ENCODE measurements at places on chromosomes 7 and 10.

GRCh38 chr7:128781851-128782250 is 6.3 kb upstream of the OPN1SW start:
- DNase-seq = no peak

GRCh38 chr10:133186416-133187090 is 26.5 kb downstream of the KNDC1 start:
- DNase-seq = no peak

DNA sequence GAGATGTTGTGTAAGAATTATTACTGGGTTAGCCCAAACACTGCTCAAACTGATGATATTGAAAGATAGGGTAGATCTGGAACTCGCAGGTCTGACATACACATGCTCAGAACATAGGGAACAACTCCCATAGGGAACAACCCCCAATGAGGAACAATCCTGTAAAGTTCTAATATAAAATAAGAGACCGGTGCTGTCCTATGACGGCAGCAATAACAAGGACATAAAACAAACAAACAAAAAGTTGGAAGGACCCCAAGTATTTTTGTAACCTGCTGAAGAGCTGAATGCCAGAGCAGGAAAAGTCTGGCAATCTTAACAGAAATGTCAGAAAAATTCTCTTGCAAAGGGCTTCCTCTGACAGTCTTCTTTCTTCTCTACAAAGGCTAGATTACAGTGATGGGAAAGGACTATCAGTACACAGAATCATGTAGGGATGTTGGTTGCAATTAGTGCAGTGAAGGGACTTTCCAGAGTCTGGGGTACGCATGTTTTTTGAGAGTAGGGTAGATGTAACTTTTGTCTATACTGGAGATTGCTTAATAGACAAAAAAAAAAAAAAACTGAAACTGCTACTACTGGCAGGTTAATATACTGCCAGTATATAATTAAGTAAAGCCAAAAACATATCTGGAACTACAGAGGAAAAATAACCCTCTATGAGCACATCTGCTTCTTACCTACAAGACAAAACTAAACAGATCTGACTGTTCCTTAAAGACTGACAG is 35.5 kb downstream of the IDE start:
- no peak for DNase-seq

GRCh38 chr10:86727470-86727869 is 28.9 kb upstream of the BMPR1A start:
- no peak for DNase-seq

GRCh38 chr10:117294039-117294645 is 53.2 kb downstream of the SLC18A2 start:
- no peak for DNase-seq

DNA sequence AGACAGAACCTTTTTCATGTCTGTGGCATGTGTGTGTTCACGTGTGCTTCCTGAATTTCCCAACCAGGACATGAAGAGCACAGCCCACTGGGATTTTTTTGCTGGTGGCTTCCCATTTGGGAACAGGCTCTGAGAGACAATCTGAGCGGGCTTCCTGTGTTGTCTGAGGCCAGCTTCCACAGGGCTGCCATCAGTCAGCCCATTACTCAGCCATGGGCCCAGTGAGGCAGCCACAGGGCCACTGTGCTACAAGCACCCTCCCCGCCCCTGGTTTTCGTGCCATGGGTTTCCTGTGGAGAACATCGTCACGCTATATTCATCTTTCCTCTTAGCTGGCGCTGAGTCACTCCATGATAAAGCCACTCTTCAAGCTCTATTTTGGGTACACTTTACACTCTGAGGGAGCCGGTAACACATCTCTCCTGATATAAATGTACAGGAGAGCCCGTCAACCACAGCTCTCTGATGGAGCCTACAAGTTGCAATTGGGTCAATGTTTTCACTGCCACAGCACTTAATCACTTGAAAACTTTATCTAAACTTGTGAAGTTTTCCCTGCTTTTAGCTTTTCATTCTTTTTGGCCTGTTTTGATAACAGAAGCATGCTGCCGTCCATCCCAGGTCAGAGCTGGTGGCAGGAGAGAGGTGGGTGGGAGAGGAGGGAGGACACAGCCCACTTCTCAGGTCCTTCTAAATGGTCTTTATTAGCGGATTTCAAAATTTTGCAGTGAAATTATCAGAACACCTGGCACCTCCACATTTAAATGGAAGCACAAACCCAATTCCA is 96.9 kb downstream of the HIPK2 start:
- DNase-seq = peak; percentile 42

- no peak for DNase-seq
These were observed 1076.5 kb downstream of the DNAJB9 start for GRCh38 chr7:109646124-109646523.

GRCh38 chr10:5491477-5491876 is 7.9 kb downstream of the CALML5 start:
- DNase-seq = no peak

DNA sequence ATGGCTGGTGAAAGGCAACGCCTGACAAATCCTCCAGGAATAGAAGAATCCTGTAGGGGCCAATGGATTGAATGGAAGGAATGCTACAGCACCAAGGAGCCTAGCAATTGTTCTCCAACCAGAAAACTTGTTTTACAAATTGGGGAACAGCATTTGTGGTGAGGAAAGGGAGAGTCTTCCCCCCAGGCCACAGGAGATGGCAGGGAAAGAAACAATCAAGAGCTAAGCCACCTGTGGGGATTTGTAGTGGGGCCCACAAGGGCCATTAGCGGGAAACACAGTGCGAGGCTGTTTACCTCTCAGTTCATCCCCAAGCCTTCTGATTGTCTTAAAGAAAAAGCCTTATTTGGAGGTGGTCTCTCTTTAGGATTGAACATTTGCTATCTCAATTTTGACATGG is 48.5 kb upstream of the KCNMA1 start:
- no peak for DNase-seq

- peak; percentile 45 for DNase-seq
These were observed 692 bp downstream of the CARD11 start for GRCh38 chr7:3042861-3043489.

DNA sequence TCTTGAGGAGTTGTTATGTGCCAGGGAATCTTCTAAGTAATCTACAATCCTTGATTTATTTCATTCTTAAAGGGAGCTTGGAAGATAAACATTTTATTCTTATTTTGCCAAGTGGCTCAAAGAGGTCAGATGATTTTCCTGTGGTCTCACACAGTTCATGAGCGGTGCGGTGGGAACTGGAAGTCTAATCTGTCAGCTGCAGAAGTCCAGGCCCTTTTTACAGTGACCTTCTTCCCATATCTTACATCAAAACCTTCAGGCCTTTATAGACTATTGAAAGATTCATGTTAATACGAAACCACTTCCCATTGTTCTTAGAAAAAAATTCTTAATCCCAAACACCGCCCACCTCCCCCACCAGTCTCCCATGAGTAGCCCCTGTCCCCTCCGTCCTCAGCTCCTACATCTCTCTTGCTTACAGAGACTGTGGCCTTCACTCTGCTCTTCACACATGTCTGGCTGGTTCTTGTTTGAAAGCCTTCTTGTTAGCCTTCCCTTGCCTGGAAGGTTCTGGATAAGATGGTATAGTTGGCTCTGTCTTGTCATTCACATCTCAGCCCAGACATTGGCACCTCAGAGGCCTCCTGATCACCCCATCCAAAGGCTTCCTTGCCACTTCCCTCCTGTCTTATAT is 61.5 kb downstream of the ITGA8 start:
- DNase-seq = no peak

- no peak for DNase-seq
These were observed 118.0 kb downstream of the WDFY4 start for GRCh38 chr10:48802611-48803071.

DNA sequence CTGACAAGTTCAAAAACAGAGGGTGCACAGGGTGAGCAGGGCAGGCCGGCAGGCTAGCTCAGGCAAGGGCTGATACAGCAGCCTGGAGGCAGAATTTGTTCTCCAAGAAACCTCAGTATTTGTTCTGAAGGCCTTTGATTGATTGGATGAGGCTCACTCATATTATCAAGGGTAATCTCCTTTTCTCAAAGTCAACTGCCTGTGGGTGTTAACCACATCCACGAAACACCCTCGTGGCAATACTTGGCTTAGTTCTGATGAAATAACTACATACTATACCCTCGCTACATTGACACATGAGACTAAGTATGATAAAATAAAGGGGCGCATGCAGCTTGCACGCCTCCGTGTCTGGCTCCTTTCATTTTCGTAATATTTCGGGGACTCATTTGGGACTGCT is 4.4 kb upstream of the PPP2R2D start:
- no peak for DNase-seq

DNA sequence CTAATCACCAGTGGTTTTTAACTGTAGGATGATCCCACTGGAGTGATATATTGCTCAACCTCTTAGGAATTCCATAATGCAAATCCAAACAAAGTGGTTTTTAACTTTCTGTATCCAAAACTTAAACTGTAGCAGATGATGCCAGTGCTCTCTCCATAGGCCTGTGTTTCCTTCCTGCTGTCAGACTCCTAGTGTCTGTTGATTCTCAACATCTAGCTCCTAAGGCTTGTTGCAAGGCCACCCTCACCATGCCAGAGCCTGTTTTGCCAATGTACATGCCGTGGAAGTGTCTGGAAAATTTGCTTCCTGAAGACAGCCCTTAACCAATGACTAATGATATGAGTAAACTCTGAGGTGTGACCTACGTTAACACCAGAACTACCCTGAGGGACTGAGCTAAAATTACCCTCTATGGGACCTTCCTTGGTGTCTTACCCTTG is 39.3 kb downstream of the C1GALT1 start:
- no peak for DNase-seq

- no peak for DNase-seq
These were observed 11.9 kb downstream of the ANTXRL start for GRCh38 chr10:46298477-46299285.

DNA sequence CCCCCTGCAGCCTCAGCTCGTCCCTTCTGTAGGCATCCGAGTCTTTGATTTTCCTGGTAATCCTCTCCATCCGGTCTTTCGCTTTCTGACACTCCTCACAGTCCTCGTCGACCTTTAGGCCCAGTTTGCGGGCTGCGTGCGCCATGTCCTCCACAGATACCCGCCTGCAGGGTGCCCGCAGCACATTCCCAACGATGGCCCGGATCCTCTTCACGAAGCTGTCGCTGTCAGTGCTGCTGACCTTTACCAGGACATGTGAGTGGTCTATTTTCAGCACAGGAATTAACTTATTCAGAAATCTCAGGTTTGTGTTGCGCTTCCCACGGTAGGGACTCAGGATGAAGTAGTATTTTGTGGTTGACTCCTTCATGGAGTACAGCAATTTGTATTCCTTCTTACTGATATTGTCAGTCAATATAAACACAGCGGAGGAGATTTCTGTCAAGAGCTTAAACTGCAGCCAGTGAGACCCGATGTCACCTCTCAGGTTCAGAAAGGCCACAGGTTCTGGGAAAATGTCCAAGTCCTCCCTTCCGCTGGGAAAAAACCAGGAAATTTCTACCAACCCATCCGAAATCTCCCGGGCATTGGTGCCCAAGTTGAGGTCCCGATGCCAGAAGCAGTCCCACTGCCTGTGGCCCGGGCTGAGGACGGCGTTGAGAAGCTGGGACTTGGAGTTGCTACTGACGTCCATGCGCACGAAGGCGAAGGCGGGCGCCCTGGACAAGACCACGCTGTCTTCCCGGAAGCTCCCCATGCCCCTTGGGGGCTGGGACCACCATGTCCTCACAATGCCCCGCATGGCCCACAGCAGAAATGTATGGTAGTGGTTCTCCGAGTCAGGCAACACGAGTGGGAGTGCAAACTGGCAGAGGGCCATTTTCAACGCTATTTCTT is 8.9 kb upstream of the MRPS24 start:
- DNase-seq = no peak

- no peak for DNase-seq
These were observed 113.8 kb upstream of the ADO start for GRCh38 chr10:62690703-62691102.

DNA sequence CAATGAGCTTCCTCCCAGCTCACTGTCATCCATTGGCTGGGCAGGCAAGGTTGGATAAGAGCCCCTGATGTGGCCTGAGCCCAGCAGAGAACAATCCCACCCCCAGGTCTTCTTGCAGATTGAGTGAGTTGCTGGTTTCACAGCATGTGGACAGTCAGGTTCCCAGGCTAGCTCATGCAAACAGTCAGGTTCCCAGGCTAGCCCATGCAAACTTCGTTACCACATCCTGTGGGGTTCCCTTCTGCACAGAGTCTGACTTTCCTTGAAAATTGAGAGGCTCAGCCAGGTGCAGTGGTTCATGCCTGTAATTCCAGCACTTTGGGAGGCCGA is 67.1 kb downstream of the TMEM130 start:
- no peak for DNase-seq

DNA sequence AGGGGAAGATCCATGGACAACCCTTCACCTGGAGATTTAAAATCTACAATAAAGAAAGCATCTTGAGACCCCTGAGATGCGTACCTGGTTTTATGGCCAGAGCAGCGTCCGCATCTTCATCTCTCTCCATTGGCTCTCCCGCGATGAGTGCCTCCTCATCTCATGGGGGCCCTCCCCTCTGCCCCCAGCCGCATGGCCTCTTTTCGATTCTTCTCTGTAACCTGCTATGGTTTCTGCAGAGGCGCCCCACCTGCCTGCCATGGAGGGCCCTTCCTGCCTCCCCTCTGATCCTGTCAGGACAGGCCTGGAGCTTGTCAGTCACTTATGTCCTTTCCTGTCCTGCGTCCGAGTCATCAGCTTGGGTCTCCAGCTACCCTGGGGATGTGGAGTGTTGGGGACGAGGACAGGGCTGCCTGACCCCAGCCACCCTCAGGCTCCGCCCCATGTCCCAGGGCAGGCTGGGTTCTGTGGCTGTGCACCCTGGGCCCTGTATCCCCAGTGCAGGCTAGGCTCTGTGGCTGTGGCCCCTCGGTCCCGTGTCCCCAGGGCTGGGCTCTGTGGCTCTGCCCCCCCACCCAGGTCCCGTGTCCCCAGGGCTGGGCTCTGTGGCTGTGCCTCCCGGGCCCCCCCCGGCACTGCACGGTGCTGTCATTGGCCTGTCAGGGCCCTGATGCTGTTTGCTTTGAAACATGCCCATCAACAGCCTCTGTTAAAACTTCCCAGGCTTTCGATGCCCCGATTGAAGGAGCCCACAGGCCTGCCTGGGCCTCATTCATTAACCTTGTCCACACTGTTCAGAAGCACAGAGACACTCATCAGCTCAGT is 99.8 kb downstream of the WDR37 start:
- DNase-seq = no peak
